Regular cardiac myocyte (primary cell): ENCODE measurements at places on chromosomes 2 and 18. TPM values are rescaled to one million over a fixed set of nuclear protein-coding genes. Genes with fewer than 3 reads are reported as not detected.

Gene IKZF2
- 7.9 and 9.4 TPM in 2 replicates for total RNA-seq

Gene HJURP
- 4.2 and 43.1 TPM in 2 replicates for total RNA-seq

Gene GNAL
- total RNA-seq = under 0.01 and 0.28 TPM in 2 replicates

Gene MAPK4
- total RNA-seq = not detected in 2 replicates

Gene PARD6G
- total RNA-seq = 1.2 and 2.8 TPM in 2 replicates

Gene CFAP210
- under 0.01 TPM in 1 of 2 replicates, not detected in the other for total RNA-seq

Gene RAX
- total RNA-seq = not detected in 2 replicates

Gene GREB1L
- total RNA-seq = 0.56 and 0.96 TPM in 2 replicates

Gene HOXD11
- under 0.01 and 0.28 TPM in 2 replicates for total RNA-seq

Gene C1GALT1C1L
- total RNA-seq = 1.1 and 1.3 TPM in 2 replicates

Gene SFTPB
- not detected in 2 replicates for total RNA-seq

Gene REG1B
- total RNA-seq = not detected in 2 replicates

Gene ESPNL
- total RNA-seq = 0.58 and 5.4 TPM in 2 replicates

Gene NEU4
- total RNA-seq = 0.19 and 0.28 TPM in 2 replicates

Gene LAMA1
- total RNA-seq = 37.4 and 91.6 TPM in 2 replicates

Gene GTF2A1L
- 0.38 and 1.1 TPM in 2 replicates for total RNA-seq

Gene SERPINB13
- total RNA-seq = not detected in 2 replicates

Gene PGAP1
- total RNA-seq = 5.2 and 11.0 TPM in 2 replicates
